Foreskin keratinocyte (primary cell): ENCODE measurements at places on chromosomes 11 and 22.

DNA sequence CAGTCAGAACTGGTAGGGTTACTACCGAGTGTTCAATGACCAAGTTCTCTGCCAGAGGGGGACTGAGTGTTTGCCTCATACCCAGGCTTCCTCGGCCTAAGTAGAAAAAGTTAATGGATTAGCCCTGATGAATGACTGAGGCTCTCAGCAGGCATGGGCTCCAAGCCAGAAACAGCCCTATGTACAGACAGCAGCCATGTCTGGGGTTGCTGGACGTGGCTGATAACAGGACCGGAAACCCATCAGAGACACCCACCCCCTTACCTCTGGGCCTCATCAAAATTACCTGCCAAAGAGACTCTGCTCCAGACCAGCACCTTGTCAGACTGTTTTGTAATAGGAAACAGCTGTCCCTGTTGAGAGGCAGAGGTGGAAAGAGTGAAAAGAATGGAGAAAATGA is 351.4 kb downstream of the ETS1 start:
- DNase-seq, result no peak

DNA sequence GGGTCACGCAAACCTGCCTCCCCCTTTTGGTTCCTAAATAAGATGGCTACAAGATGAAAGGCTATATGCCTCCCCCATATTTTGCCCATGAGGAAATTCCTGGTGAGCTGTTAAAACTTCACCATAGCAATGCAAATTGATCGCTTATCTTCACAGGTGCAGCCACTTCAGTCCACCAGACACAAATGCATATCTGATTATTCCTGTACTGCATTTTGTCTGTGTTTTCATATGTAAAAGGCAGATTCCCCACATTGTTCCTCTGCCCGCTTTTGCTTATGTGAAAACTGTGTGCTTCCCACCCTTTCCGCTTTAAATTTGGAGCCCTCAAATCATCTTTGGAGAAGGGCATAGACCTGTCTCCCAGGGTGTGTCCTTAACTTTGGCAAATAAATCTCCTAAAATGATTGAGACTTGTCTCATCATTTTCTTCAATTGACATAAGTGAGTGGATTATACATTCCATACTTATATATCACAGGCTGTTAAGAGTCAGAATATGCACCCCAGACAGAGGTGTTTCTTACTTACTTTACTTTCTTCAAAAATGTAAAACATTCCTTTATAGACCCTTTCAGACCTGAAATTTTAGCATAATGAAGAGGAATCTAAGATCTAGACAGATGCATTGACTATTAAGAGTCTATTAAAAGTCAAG is 116.4 kb downstream of the CASP12 start:
- DNase-seq, result peak; percentile 31

- no peak for DNase-seq
Measured at GRCh38 chr11:66207816-66208215, 60.6 kb upstream of the RAB1B start.

- DNase-seq, result no peak
Measured at GRCh38 chr11:119117004-119117706, 4.2 kb upstream of the HINFP start.

DNA sequence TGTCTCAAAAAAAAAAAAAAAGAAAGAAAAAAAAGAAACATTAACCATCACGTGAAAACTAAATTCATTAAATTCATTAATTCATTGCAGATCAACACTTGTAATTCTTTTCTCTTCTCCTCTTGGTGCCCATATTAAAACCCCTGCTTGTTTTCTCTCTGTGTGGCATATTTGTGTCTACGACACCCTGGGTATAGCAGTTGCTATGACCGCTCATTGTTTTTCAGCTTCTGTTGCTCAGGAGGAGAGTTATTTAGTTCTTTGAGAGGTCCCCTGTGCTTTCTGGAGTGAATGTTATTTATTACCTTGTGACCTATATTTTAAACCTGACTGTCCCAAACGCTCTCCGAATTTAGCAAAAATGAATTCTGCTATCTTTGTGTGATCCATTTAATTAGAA is 62.3 kb upstream of the CLMP start:
- DNase-seq, result no peak

DNA sequence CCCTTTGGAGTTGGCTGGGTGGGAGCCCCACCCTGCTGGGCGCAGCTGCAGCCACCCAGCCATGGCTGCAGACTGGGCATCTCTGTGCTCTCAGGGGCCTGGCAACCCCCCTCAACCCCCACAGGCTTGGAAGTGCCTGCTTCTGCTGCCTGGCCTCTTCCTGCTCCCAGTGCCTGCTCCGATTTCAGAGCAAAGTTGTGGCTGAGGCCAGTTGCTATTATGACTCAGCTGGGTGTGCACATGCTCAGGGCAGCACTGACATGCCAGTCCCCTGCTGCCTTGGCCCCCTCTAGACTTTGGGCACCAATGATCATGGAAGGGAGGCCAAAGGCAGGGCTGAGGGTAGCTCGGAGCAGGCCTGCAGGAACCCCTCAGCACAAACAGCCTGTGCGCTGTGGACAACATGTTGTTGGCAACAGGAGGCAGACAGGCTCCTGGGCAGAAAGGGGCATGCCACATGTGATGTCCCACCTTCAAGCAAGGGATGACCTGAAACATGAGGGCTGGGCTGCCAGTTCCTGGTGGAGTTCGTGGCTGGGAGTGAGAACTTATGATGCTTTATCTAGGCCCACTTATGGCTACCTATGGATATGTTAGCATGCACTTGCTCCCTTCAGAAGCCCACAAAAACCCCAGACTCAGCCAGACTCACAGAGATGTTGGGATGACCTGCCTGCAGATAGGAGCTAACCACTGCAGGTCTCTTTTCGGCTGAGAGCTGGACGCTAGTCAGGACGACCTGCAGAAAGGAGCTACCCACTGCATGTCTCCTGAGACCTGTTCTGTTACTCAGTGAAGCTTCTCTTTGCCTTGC is 96.4 kb upstream of the AMOTL1 start:
- DNase-seq, result no peak

GRCh38 chr22:32240461-32240860 is 14.7 kb downstream of the SLC5A4 start:
- DNase-seq, result no peak
